Upper lobe of right lung (tissue), 1 donor: ENCODE measurements at places on chromosomes 16 and 17. TPM values are rescaled to one million over a fixed set of nuclear protein-coding genes. Genes with fewer than 3 reads are reported as not detected.

KCNJ16 gene
- 0.35 TPM for total RNA-seq

TEPSIN gene
- total RNA-seq, result 40.2 TPM

NPTX1 gene
- 1.3 TPM for total RNA-seq

PSMD12 gene
- 43.8 TPM for total RNA-seq

CMC2 gene
- total RNA-seq, result 43.3 TPM

TPSD1 gene
- 9.4 TPM for total RNA-seq

RPS6KB1 gene
- total RNA-seq, result 34.9 TPM

PLLP gene
- 104 TPM for total RNA-seq

ASIC2 gene
- not detected for total RNA-seq

SCIMP gene
- total RNA-seq, result 24.8 TPM

ITGA2B gene
- total RNA-seq, result 4.6 TPM
